ENCODE measurements at places on chromosomes 3 and 15.

- DNase-seq, result no peak
These were observed 12.9 kb downstream of the HEG1 start for GRCh38 chr3:125042725-125043406.

- no peak for DNase-seq
These were observed 116.5 kb downstream of the EEFSEC start for GRCh38 chr3:128269796-128270195.

- no peak for DNase-seq
These were observed 352.5 kb upstream of the C2CD4B start for GRCh38 chr15:62517541-62517940.

DNA sequence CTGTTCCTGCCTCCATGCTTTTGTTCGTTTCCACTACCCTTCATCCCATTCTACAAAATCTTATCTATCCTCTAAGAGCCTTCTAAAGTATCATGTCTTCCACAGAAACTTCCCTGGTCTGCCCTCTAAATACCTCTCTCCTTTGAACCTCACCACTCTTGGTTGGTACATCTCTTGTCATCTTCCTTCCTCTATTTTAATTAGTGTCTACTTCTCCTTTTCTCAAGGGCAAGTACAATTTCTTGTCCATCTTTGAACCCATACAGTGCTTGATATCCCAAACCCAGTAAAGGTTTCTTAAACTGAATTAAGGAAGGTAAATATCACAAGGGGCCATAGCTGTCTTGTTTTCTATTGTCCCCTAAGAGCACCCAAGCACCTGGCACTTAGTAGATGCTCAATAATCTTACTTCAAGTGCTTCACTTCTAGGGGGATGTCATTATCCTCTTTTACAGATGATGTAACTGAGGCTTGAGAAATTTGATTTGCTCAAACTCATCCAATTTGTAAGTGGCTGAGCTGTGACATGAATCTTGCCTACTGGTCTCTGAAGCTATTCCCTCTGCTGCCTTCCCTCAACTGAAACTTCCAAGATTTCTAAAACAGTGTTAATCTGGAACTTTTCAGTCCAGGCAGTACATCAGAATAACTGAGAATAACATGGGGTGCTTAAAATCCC lies 2.6 kb upstream of the DAPK2 start:
- DNase-seq, result no peak

DNA sequence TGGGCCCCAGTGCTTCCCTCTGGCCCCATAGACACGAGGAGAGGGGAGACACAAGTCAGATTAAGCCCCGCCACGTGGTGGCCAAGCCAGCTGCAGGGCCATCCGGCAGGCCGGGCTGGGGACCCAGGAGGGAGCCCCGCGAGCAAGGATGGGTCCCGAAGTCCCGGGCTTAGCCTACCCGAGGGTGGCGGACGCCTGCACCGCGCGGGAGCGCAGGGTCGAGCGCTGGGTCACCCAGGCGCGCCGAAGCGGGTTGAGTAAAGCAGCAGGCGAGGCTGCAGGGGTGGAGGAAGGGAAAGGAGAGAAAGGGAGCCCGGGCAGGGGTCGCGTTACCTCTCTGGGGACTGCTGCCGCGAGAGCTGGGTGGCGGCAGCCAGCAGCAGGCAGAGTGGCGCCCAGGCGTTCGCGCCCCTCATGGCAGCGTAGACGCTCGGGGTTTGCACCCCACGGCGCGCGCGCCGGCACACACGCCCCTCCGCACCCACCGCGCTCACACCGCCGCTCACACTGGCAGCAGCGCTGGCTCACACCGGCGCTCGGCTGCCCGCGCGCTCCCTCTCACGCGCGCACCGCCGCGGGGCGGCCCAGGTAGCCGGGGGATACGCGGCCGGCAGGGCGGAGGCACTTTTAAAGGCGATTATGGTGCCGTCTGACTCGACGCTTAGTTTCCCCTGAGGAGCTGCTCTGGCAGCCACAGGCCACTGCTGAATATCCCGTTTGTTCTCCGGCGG lies at the start of gene PCOLCE2:
TSS of gene PCOLCE2 (minus strand) at position 603 of the 731 bp plus-strand sequence. CDS start at position 416, 187 bp downstream.
- DNase-seq, result no peak

GRCh38 chr3:57855281-57855680 lies 99.2 kb downstream of the SLMAP start:
- no peak for DNase-seq

GRCh38 chr15:63109920-63110319 lies 11.7 kb upstream of the LACTB start:
- DNase-seq, result no peak

GRCh38 chr3:58529516-58530353 lies 7.3 kb downstream of the ACOX2 start:
- no peak for DNase-seq

DNA sequence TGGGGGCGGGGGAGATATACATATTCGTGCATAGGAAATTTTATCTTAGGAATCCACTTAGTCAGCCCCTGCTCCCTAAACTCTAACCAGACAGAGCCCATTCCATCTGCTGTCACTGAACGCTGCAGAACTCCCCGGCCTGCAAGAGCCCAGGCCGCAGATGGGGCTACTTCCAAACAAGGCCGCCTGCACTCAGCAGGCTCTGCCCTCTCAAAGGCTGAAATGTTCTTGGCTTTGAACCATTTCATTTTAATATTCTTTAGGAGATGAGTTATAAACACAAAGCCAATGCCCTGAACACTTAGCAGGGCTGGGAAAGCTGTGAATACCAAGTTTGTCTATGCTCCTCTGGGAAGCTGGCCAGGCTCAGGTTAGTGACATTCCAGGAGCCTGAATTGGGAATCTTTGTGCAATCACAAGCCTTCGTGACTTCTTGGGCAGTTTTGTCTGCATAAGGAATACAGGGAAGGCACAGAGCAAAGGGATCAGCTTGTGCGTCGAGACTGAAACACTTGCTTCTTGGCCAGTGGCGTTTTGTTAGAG lies 65.0 kb downstream of the SYNM start:
- DNase-seq, result no peak

GRCh38 chr3:188284455-188285212 lies 130.7 kb downstream of the LPP start:
- DNase-seq, result no peak

- no peak for DNase-seq
These were observed 160.0 kb downstream of the TBL1XR1 start for GRCh38 chr3:177037241-177037640.

GRCh38 chr3:152175528-152175889 lies 93.2 kb upstream of the MBNL1 start:
- DNase-seq, result no peak

GRCh38 chr3:76131396-76132153 lies 346.2 kb upstream of the ZNF717 start:
- DNase-seq, result no peak

GRCh38 chr3:97689962-97690361 lies 74.6 kb upstream of the ARL6 start:
- DNase-seq, result no peak

- DNase-seq, result no peak
These were observed 219.4 kb downstream of the UBE2E2 start for GRCh38 chr3:23422517-23422851.

DNA sequence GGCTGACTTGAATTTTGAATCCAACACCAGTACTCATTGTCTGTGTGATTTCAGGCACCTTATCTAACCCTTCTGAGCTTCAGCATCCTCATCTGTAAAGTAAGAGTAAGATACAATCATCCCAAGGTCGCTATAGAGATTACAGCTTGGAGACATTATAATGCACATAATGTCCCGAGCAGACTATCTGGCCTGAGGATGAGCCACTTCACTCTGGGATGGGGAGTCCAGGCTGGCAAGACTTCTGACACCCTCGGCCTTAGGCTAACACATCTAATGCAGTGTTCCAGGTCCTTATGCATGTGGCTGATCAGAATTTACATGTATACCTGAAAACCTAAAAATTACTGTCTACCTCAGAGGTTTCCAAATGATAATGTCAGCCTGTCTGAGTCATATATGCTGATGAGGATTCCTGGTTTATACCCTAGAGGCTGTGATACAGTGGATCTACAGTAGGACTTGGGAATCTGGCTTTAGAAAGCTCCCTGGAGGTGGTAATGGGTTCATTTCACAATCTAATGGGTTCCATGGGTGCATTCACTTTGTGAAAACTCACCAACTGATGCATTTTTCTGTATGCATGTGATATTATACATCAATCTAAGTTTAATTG lies 229.0 kb upstream of the SLCO3A1 start:
- no peak for DNase-seq

DNA sequence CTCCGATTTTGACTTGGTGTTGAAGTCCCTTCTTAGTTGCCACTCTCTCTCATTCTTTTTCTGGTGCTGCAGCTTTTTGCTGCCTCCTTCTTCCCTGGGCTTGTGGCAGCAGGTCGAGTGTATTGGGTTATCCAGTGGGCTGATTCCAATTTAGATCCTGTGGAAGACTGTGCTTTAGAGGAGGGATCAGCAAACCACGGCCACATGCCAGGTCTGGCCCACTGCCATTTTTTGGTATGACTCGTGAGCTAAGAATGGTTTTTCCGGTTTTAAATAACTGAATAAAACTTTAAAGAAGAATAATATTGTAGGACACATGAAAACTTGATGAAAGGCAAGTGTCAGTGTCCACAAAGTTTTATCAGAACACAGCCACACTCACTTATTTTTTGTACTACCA lies 330.5 kb downstream of the ROBO2 start:
- no peak for DNase-seq

- DNase-seq, result no peak
These were observed 443.9 kb downstream of the DIPK2A start for GRCh38 chr3:144415492-144415891.

- DNase-seq, result no peak
These were observed 27.2 kb downstream of the PLCL2 start for GRCh38 chr3:16911916-16912315.

DNA sequence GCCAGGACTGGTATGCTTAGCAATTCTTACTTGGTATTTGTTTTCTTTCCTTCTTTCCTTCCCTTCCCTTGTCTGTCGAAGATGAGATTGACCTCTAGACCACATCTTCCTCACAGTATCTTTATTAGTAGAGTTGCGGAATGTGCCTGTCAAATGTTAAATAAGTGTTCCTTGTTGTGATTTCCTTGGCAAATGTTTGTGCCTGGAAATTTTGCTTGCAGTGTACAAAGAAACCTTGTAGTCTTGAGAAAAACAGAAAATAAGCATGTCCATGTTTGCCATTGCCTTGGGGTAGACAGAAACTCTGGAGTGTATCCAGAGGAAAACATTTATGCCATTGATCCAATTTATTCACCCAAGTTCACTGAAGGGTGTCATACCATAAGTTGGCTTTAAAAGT lies 79.5 kb upstream of the ZNF385D start:
- DNase-seq, result no peak

DNA sequence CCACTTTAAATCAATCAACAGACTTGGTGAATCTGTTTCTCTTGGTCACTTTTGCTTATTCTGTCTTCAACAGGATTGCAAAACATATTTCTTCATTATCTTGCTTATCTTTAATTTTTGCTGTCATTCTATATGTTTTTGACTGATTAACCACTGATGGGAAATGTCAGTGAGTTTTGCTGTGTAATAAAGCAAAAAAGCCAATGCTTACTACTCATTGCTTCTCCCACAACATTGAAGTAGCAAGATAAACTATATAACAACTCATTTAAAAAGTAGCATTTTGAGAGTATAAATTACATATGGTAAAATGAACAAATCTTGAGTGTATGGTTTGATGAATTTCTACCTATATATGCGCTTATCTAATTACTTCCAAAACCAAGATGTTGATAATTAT lies 892 bp downstream of the CD200R1L start:
- no peak for DNase-seq

GRCh38 chr15:56528136-56528535 lies 63.2 kb upstream of the MNS1 start:
- DNase-seq, result no peak

DNA sequence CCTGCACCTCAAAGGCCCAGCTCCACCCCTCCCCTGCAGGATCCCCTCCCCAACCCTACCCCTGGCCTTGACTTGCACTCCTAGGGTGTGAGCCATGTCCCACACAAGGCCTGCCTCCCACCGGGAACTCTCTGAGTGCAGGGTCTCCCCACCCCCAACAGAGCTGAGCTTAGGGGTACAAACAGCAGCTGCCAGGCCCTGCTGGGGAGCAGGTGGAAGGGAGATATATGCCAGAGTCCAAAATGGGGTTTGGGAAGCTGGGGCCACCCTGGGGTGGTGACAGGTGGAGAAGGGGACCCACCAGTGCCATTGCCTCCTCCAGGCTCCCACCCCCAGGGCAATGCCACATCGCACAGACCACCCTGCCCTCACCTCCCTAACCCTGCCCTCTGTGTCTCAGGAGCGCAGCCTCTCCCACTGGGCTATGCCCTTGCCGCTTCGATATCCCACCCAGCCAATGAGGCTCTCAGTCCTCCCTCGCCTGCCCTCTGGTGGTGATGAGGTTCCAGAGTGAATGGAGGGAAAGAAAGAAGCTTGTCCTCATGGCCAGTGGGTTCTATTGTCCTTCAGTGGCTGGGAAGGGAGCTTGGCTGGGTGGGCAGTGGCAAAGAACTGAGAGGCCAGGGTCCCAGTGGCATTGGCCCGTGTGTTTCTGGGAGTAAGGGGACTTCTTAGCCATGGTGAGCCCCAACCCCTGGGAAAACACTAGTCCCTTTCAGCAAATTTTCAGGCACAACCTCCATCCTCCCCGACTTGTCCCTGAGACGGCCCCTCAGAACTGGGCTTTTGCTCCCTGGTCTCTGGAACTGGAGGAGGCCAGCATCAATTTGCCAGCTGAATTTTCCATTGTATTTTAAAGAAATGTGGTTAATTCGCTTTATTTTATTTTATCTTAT lies 46.8 kb downstream of the CYP11A1 start:
- no peak for DNase-seq

- no peak for DNase-seq
These were observed 135.5 kb upstream of the TTC14 start for GRCh38 chr3:180466401-180467011.

- no peak for DNase-seq
These were observed 15.5 kb upstream of the EHD4 start for GRCh38 chr15:41987925-41988275.

DNA sequence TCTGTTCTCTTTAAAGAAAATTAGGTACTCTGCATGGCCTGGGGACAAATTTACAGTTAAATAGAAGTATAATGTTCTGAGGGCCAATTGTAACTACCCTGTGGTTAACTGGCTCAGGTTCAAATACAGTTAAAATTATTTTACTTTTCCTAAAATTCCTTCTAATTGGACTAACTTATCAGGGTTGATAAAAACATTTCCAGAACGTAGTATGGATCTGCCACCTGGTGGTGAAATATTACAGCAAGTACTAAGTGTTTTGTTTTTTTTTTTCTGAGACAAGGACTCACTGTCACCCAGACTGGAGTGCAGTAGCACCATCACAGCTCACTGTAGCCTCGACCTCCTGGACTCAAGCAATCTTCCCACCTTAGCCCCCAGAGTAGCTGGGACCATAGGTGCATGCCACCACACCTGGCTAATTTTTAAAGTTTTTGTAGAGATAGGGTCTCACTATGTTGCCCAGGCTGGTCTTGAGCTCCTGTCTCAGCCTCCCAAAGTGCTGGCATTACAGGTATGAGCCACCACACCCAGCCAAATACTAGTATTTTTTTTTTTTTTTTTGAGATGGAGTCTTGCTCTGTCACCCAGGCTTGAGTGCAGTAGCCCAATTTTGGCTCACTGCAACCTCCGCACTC lies 29.2 kb downstream of the NEO1 start:
- peak; percentile 59 for DNase-seq

All from midbrain (tissue), 1 donor.